ENCODE measurements at places on chromosomes 1 and 21. TPM values are rescaled to one million over a fixed set of nuclear protein-coding genes. Genes with fewer than 3 reads are reported as not detected.

The CFAP126 gene
- total RNA-seq: not detected

DNA sequence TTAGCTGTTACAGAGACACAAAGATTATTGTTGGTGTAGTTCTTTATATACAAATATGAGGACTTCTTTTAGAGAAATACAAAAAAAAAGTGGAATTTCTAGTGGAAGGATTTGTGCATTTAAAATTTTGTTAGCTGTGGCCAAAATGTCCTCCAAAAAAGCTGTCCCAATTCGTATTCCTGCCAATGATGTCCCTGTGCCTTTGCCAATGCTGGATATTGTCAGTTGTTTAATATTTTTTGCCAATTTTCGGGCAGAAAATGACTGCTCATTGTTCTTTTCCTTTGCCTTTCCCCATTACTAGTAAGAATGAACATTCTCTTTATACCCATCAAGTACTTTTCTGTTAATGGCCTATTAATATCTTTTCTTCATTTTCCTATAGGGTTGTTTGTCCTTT is 110.0 kb upstream of the HOOK1 start:
- no peaks in the 10 kb centered on the region for H3K27me3 ChIP-seq
- H3K4me1 ChIP-seq: peaks cover 65% of the 10 kb centered on the region
- no peak overlapping the region for H3K4me3 ChIP-seq

The NCF2 gene
- 4.5 TPM for total RNA-seq

The CYP2J2 gene
- 91.7 TPM for total RNA-seq

DNA sequence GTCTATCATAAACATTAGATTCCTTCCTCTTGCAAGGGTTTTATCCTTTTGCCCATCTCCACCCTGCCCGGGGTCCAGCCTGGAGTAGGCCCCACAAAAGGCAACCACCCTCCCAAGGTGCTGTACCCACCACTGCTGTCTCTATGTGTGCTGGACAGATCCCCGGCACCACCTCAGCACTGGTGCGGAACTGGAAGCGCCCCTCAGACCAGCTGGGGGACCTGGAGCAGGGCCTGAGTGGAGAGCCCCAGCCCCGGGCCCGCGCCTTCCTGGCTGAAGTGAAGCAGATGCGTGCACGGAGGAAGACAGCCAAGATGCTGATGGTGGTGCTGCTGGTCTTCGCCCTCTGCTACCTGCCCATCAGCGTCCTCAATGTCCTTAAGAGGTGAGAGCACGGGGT is 5.9 kb downstream of the HCRTR1 start:
- H3K27ac ChIP-seq: no peak overlapping the region
- H3K4me3 ChIP-seq: no peak overlapping the region
- peaks cover 4% of the 10 kb centered on the region for H3K36me3 ChIP-seq
- H3K4me1 ChIP-seq: peaks cover 52% of the 10 kb centered on the region
- no peak for DNase-seq
- H3K27me3 ChIP-seq: no peaks in the 10 kb centered on the region

GRCh38 chr1:147214842-147215539 is 10.1 kb downstream of the FMO5 start:
- no peak overlapping the region for H3K27ac ChIP-seq
- no peak for DNase-seq
- no peak overlapping the region for H3K4me3 ChIP-seq
- no peaks in the 10 kb centered on the region for H3K27me3 ChIP-seq
- peaks cover 10% of the 10 kb centered on the region for H3K36me3 ChIP-seq

The TBX15 gene
- 0.63 TPM for total RNA-seq

GRCh38 chr1:104780470-104781078 is 1030.9 kb downstream of the AMY1C start:
- H3K4me3 ChIP-seq: no peak overlapping the region
- no peak overlapping the region for H3K27ac ChIP-seq
- no peak for DNase-seq
- no peaks in the 10 kb centered on the region for H3K36me3 ChIP-seq
- no peaks in the 10 kb centered on the region for H3K27me3 ChIP-seq

Measured in left ventricle myocardium inferior (tissue), 1 donor.